ENCODE measurements at places on chromosomes 2 and 18.

GRCh38 chr18:38241736-38242135, 676.1 kb upstream of the CELF4 start:
- no peak for DNase-seq

GRCh38 chr2:136020831-136021230, 35.4 kb upstream of the DARS1 start:
- no peak for DNase-seq

GRCh38 chr2:80469428-80469827, 164.9 kb upstream of the LRRTM1 start:
- DNase-seq = no peak

DNA sequence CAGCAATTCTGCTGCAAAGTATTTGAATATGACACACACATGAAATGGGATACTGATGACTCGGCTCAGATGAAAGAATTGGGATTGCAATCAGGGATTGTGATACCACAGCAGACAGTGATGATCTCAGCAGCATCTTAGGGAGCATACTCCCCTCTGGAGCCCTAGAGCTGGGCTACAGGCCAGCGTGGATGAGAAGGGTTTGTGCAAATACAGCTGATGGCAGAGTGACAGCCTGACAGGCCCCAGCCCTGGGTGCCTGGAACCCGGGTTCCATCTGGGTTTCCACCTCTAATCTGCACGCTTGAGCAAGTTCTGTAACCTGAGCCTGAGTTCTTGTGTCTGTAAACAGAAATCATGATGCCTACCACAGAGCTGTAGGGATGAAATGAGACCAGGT, 418.0 kb downstream of the LRATD1 start:
- DNase-seq = peak; percentile 57

GRCh38 chr2:12818416-12819102, 101.8 kb downstream of the TRIB2 start:
- DNase-seq = no peak

DNA sequence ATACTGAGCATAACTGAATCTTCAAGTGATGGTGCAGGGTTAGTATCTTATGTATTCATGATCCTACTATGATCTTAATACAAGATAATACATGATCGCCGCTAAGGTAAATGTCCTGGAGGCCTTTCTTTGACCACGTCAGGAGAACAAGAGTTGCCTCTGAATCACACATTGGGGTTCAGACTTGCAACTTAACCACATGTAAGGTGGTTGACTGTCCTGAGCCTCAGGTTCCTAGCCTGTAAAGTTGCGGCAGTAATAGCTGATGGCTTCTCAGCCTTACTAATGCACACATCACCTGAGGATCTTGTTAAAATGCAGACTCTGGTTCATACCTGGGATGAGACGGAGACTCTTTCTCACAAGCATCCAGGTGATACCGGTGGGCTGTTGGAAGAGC, 112.5 kb downstream of the MGAT5 start:
- DNase-seq = no peak

DNA sequence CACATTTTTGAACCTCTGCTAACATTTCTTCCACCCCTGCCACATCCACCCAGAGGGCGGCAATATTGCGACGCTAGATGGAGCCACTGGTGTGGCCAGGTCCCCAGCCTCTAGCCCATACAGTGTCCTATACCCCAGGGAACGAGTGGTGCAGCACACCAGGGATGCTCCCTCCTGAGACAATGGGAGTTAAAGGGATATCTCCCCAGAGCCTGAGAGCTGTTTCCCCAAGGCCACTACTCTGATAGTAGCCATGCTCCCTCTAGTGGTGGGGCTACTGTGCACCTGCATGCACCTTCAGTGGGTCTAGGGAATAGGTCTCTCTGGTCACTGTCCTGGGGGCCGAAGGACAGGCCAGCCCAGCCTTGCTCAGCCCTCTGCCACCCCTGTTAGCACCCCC, 336.4 kb upstream of the FSHR start:
- DNase-seq = peak; percentile 16

- no peak for DNase-seq
Measured at GRCh38 chr2:99956232-99957030, 186.0 kb downstream of the AFF3 start.

- no peak for DNase-seq
Measured at GRCh38 chr2:201007584-201007998, 44.1 kb upstream of the ORC2 start.

DNA sequence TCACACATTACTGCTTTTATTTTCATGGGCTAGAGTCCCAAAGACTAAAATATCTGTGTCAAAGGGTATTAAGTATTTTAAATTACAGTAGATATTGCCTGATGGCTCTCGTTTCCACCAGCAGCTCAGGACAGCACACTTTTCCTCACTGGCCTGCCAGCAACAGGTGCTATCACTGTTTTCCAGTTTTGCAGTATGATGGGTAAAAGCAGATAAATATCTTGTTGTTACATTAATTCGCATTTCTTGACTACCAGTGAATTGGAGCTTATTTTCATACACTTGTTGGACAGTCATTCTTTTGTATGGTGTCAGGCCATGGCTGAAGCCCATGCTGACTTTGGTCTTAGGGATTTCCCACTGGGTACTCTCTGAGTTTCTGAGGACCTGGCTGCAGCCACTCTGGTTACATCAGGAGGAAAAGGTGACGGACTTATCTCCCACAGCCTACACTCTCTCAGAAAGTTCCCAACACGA, 4.8 kb downstream of the APOB start:
- no peak for DNase-seq

DNA sequence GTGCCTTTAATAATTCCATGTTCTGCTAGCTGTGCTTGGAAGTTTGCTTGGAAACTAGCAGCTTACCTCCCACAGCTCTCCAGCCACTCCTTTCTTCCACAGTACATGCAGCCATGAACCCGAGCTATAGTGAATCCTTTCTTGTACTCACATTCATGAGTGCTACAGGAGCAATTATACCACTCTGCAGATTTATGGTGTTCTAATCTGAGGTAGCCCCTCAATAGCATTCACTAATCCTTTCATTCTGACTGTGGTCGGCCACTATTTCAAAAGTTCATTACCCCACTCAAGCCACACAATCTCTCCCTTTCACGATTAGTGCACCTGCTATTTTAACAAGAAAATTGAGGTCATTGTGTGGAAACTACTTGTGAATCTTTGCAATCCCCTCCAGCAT, 53.2 kb downstream of the CSRNP3 start:
- DNase-seq = no peak

- DNase-seq = no peak
Measured at GRCh38 chr2:10255189-10256030, 47.3 kb upstream of the HPCAL1 start.

DNA sequence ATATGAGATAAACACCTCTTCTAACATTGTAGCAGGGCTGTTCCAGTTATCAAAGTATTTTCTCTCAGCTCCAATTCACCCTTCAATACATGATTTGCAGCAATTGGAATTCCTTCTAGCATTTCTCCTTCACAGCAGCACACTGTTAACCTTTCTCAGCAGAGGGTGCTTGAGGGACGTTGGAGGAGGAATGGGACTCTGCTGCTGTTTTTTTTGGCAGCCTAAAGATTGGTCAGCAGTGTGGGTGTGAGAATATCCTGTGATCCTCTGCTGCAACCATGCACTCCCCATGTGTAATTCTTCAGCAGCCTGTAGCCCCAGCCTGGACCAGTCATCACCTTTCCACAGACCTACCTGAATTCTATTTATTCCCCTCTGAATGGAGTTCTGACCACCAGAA, 1708.9 kb upstream of the CELF4 start:
- DNase-seq = no peak

DNA sequence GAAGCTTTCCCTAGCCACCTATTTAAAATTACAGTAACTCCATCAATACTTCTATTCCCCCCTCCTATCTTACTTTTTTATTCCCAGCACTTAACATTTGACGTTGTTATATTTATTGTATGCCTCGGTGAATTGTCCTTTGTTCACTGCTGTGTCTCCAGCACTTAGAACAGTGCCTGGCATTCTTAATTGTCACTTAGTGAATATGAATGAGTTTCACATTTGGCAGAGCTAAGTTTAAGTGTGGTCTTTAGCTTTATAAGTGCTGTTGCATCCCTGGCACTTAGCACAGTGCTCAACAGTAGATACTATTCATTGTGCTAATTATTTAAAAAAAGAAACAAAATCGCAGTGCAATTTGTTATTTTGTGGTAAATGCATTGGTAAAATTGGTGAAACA, 1.7 kb downstream of the RMP24 start:
- DNase-seq = no peak

DNA sequence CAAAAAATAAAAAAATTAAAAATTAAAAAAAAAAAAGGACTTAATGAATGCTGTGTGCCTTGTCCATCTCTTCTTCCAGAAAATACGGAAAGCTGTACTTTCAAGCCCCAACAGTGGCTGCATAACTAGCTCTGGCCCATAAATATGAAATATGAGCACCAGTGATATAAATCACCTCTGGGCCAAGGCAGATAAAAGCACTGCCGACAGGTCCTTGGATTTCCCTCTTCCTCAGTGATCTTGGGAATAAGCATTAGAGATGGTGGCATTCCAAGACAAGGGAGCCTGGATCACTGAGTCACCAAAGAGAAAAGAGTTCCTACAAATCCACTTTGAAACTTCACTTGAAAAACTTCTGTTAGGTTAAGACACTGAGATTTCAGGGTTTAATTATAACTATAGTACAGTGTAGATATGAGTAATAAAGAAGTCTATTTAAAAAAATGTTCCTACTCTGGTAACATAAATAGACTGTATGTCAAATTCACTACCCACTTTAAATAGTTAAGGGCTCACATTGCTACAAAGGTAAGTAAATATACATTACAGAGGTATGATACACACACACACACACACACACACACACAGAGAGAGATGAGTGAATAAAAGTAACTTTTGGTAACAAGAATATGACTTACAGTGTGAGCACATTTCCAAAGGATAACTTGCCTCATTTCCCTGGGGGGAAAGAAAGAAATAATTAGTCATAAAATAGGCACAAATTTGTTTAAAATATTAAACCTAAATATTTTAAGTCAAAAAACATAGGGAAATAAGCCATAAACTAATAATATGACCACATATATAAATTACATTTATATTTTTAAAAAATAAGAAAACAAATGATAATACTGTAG, 35.6 kb downstream of the PPP3R1 start:
- no peak for DNase-seq

GRCh38 chr18:57797209-57797651, 5.9 kb downstream of the ATP8B1 start:
- peak; percentile 99 for DNase-seq

DNA sequence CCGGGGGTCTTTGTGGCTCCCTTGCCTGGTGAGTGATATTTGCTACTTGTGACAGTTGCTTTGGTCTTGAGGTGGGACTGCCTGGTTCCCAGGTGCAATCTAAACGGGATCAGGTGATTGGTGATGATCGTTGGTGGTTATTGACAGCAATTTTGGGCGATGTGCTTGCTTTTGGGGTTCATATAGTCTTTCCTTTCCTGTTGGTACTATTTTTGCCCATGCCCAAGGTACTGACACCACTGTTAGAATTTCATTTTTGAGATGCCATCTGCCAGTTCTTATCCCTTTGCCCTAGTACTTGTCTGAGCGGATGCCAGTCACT, 573 bp downstream of the WDR7 start:
- DNase-seq = no peak

DNA sequence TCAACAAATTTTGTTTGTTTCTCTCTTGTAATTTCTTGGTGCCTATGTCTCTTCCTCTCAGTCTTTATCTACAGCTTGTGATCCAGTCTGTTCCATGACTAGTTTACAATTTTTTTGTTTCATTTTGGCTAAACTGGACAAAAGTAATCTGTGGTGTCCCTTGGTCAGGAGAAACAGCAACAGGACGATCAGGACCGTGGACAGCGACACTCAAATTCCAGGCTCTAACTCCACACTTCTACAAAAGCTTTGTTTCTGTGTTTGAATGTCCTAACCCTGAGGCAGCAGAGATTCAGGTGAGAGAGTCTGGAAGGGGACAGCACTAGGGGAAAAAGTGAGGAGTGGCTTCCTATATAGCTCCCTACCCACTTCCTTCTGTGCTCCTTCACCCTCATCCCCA, 593.3 kb upstream of the FANCL start:
- DNase-seq = no peak

- no peak for DNase-seq
Measured at GRCh38 chr18:62590799-62591590, 68.2 kb downstream of the ZCCHC2 start.

DNA sequence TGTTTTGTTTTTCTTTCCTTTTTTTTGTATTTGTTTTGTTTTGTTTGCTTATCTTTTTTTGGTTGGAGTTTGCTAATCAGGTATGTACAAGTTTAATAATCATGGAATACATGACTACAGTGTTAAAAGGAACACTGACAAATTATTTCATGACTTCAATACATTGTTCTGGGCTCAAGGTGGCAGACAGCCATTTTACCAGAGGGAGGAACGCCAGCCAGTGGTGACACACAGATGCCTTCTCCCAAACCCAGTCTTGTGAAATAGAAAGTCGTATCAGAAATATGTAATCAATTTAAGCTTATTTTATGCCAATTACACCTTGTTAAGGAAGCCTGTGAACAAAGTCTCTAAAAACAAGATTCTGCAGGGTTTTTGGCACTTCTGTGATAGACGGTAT, 264.0 kb upstream of the EPHA4 start:
- DNase-seq = no peak

Data from NCI-H748 treated with DMSO at 0.1 percent for 48 hours (cell line).